PC-9 (cell line): ENCODE measurements at places on chromosomes 1 and 21.

DNA sequence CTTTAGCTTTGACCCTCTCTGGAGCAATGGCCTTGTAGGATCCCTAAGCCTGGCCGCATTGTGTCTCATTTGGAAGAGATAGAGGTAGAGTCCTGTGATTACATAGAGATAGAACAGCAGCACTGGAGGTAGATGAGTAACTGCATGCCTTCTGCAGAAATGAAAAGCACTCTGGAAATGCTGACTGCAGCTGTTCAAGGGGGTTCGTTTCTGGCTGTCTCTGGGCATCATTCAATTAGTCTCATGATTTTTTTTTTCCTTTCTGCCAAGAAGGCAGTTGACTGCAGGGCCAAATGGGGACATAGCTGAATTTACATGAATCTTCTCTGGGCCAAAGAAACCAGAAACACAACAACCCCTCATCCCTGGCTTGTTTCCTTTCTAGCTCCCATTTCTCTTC lies 28.1 kb upstream of the SNX27 start:
- DNase-seq = no peak

DNA sequence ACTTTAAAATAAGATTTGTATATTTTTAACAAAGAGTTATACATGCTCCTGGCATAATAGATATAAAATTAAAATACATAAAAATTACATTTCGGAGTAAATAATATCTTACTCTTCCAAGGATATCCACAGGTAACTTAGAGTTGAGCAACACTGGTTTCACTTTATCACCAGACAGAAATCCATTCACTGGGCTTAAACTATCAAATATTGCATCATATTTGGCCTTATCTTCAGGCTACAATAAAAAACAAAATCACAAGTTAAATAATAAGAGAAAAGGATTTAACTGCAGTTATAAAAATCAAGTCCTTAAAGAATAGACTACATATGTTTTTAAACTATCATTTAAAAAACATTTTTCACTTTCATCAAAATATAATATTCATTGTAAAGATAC lies 55.5 kb downstream of the EPS15 start:
- DNase-seq = no peak

- no peak for DNase-seq
Observed at GRCh38 chr1:22619252-22619651, 17.2 kb upstream of the C1QA start.

- no peak for DNase-seq
Observed at GRCh38 chr1:4494558-4494957, 159.9 kb upstream of the AJAP1 start.

- DNase-seq = peak; percentile 98
Observed at GRCh38 chr1:156126043-156126629, 11.6 kb downstream of the LMNA start.

GRCh38 chr1:8651236-8651890 lies 166.1 kb downstream of the RERE start:
- DNase-seq = no peak

DNA sequence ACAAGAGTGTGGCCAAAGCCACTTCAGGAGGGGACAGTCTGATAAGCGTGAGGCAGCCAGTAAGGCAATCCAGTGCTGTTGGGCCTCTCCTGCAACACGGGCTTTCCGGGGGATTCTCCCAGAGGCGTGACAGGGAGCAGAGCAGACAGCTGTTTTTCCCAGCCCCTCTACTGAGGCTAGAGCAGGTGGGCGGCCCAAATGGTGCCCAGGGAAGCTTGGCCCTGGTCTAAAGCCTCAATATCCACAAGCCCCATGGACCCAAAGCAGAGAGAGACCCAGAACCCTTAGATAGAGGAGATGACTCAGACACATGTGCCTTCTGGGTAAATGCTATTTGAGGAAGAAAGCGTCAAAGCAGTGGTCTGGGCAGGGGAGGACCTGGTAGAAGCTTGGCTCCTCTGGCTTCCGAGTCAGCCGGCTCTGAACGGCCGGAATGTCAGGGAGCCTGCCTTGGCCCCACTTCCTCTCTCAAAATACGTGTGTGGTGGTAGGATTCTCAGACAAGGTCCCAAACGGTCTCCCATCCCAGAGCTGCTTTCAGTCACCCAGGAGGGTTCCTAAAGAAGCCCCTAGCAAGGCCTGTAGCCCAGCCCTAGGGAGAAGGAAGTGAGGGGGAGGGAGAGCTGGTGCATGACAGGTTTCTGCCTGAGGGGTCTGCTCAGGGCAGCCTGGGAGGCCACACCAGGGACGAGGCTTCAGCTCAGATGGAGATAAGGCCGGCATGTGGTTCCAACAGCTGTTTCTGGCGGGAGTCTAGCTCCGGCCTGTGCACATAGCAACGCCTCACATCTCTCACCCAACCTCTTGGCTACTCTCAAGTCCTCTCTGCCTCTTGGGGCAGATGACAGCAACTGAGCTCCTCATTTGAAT lies 28.8 kb downstream of the PIK3C2B start:
- no peak for DNase-seq

DNA sequence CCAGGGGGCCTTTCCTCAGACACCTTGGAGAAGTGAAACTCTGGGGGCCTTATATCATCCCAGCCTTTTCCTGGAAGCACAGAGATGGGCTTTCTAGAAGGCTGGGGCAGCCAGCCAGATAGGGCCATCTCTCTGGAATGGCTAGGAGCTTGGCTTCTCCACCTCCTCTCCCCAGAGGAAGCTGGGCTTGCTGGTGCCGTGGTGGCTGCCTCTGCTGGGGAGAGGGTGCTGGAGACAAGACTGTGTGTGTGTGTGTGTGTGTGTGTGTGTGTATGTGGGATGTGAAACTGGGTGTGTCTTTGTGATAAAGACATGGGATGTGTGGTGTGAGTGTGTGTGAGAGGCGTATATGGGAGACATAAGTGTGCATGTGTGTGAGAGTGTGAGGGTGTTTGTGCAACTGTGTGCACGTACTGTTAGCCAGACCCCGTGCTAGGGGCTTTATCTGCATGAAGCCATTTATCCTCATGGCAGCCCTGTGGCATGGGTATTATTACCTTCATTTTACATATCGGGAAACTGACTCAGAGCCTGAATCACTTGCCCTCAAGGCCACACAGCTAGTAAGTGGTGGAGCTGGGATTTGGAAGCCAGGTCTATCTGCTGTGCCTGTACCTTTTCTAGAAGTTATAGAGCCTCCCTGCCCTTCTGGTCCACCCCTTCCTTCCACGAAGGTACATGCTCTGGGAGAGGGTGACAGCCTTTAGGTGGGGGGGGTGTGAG lies 44.2 kb downstream of the PTPRU start:
- DNase-seq = no peak

DNA sequence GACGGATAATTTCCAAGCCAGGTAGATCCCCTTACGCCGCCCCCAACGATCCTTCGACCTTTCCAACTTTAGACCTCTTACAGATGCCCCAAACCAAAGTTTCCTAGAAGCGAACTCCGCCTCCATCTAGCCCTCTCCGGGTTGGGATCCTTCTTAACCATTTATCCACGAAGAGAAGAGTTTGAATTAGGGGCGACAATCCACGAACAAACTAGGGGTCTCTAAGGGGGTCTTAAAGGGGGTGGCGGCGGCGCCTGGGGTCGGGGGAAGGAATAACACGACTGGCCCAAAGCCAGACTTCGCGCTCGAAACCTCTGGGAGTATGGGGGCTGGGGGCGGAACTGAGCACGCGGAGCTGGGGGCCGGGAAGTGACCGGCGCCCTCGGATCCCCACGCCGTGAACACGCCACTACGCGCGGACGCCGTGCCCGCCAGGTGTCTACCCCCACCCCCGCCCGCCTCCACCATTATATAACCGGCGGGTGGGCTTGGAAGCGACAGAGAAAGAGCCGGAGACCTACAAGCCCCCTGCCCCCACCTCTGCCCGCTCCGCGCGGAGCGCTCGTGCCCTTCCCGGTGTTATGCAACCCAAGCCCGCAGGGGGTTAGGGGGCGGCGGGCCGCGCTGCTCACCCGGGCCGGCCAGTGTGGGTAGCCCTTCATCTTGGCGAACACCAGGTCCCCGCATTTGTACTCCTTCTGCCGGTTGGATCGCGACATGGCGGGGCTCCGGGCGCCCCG lies 594 bp downstream of the HDGF start:
- no peak for DNase-seq

DNA sequence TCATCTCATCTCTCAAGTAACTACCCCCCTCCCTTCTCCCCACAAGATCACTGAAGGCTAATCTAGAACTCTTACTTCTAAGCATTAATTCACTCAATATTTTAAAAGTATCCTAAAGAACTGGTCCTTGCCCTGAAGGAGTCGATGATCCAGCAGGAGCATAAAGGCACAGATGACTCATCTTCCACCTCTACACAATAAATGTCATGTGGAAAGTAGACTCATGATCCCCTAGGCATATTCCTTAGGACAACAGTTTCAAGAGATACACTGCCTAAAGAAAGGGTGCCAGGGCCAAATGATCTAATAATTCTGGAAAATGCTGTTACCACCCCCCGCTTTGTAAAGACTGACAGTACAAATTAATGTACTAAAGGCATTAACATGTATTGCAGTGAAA lies 85.8 kb upstream of the DIRAS3 start:
- no peak for DNase-seq

DNA sequence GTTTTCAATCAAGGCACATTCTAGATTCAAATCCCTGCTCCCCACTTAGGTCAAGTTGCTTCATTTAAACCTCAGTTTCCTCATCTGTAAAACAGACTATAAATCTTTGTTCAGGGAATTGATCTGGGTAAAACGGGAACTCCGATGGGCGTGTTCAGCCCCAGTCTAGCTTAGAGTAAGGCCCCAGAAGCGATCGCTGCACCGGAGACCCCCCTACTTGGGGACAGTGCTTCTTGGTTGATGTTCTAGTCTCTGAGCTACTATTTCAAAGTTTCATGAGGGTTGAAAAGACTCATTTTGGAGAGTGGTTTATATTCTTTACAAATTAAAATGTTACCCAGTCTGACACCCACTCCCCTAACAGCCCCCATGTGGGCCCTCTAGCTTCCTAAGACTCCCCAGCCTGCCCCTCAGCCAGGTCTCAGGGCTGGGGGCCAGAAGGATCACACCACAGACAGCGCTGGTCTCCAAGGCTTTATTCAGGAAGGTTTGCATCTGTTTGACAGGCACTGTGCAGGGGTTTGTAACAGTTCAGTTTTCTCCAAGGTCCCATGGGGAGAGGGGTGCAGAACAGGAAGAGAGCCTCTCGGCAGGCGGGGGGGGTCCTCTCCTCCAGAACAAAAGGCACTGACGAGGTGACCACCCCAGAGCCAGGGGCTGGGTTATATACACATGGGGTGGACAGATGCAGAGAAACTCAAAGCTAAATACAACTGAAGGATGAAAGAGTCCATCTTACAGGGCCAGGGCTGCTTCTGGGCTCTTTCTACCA lies 82.9 kb downstream of the STUM start:
- DNase-seq = no peak

GRCh38 chr1:19405761-19406487 lies 79.4 kb downstream of the CAPZB start:
- DNase-seq = no peak

DNA sequence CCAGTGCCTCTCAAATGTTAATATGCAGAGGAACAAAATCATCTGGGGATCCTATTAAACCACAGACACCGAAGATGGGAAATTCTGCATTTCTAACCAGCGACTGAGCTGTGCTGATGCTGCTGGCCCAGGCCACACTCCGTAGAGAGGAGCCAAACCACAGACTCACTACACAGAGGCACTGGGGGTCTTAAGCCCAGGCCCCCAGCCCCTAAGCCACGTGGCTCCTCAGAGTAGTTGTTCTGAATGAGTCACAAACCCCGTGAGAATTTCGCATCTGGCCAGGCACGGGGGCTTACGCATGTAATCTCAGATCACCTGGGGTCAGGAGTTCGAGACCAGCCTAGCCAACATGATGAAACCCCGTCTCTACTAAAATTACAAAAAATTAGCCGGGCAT lies 2.8 kb upstream of the CELA2A start:
- DNase-seq = no peak

GRCh38 chr1:169779970-169780369 lies 14.7 kb downstream of the METTL18 start:
- DNase-seq = peak; percentile 44

- DNase-seq = no peak
Observed at GRCh38 chr1:182206626-182207239, 145.2 kb upstream of the ZNF648 start.

DNA sequence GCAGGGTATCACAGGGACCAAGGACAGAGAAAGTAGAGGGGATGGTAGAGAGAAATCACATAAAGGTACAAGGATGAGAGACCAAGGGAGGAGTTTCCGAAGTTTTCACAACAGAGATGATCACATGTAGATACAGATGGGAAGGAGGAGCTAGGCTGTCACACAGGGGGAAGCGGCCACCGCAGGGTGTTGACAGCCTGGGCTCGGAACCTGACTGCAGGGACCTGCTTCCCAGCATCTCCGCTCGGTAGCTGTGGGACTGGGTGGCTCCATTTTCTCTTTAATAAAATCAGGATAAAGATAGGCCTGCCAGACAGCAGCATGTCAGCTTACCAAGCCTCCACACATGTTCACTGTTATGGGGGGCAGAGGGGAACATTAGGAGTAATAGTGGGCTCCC lies 32.3 kb downstream of the CDCA8 start:
- DNase-seq = no peak

DNA sequence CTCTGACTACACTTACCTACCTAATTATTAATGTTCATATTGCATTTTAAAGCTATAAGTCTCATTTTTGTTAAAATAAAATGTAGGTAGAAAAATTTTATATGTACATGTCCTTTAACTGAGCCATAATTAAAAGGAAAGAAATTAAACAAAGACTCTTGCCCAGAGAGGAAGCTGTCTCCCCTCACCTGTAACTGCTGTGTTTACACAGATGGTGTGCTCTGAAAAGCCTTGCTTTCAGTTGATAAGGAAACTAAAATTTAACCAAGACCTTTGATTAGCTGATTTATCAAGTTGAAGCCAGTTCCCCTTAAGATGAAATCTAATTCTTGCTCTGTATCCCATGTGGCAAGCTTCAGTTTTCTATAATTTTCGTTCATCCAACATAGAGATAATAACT lies 213.5 kb downstream of the LYPLAL1 start:
- DNase-seq = no peak

- peak; percentile 21 for DNase-seq
Observed at GRCh38 chr1:2404890-2405511, 7.4 kb downstream of the PEX10 start.

DNA sequence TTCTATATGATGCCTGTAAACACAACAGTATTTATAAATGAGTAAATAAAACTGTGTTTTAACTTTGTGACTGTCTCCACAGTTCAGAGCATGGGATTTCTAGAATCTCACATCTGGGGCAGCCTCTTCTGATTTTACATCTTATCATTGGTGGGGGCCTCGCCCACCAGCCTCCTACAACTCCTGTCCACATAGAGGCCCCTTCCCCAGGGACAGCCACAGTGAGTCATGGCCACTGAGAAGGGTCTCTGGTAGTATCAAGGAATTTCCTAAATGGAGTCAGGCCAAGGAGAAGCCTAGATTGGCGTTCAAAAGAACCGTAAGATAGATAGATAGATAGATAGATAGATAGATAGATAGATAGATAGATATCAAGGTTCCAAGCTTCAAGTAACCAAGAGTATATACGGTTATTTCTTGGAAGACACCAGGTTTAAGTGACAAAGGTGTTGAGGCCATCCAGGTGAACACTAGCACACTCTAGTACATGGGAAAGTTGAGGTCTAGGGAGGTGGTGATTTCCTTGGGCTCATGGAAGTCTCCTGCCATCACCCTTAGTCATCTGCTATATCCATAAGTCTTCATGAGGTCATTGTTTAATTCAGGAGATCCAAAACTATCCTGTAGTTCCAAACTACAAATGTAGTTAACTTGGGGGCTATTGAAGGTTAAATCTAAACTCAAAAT lies 121.6 kb downstream of the SYT2 start:
- no peak for DNase-seq

- no peak for DNase-seq
Observed at GRCh38 chr1:22919341-22920025, 53.2 kb downstream of the LACTBL1 start.

- no peak for DNase-seq
Observed at GRCh38 chr1:185112356-185112755, 44.4 kb downstream of the TRMT1L start.

GRCh38 chr21:42039470-42039901 lies 29.3 kb upstream of the ZBTB21 start:
- no peak for DNase-seq
